ENCODE measurements at places on chromosomes 4 and X. TPM values are rescaled to one million over a fixed set of nuclear protein-coding genes. Genes with fewer than 3 reads are reported as not detected.

DNA sequence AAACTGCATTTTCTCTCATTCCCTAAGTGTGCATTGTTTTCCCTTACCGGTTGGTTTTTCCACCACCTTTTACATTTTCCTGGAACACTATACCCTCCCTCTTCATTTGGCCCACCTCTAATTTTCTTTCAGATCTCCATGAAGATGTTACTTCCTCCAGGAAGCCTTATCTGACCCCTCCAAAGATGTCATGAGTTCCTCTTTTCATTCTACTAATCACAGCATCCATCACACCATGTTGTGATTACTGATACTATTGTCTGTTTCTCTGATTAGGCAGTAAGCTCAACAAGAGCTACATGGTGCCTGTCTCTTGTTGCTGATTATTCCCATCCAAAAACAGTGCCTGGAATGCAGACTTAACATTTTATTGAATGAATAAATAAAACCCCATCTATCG is 2.9 kb upstream of the AFP start:
- no peak for DNase-seq

The SSX4B gene
- not detected for total RNA-seq

DNA sequence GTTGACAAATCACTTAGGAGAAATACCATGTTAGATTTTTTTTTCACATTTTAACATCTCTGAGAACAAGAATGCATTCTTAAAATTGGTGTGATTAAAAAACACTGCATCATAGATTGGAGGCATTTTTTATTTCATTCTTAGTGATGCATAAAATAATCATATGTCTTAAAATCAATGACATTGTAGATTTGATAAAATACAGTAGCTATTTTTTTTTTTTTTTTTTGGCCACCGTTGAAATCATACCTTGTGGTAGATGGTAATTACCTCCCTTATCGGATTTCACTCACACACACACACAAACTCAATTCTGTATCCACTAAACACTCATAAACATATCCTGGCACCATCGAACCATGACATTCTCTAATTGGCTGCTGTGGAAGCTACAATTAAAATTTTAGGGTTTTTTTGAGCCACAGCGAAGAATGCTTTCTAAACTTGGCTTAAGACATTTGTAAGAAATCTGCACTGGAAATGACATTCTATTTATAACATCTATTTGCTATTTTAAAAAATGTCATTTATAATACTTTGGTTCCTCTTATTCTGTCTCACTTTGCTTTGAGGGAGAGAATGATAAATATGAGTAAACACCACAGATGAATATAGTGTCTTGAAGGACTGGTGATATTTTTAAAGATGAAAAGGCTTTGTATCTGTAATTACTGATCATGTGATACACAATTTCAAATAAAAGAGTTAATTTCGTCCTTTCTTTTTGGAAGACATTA is 60.1 kb downstream of the CCSER1 start:
- no peak for DNase-seq

GRCh38 chrX:148609515-148610327 is 109.3 kb downstream of the AFF2 start:
- no peak for DNase-seq

The SAGE1 gene
- not detected for total RNA-seq

DNA sequence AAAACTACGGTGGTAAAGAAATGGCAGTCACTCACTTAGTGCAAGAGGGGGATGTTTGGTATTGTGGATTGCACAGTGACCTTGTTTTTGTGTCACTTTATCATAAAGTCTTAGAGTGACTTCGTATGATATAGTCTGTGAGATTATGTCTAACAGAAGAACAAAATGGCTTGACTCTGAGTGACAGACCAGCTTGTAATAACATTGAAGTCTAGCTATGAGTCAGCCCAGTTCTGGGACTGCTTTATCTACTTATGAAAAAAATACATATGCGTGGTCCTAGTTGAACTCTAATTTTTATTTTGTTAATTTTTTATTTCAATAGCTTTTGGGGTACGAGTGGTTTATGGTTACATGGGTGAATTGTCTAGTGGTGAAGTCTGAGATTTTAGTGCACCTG is 20.0 kb downstream of the DCLK2 start:
- DNase-seq = no peak

The STATH gene
- not detected for total RNA-seq

The SMAD1 gene
- 50.6 TPM for total RNA-seq
